NCI-H1694 treated with DMSO at 0.1 percent for 48 hours (cell line): ENCODE measurements at places on chromosomes 5 and 9.

- DNase-seq: no peak
Observed at GRCh38 chr9:76321195-76321828, 72.9 kb downstream of the RFK start.

DNA sequence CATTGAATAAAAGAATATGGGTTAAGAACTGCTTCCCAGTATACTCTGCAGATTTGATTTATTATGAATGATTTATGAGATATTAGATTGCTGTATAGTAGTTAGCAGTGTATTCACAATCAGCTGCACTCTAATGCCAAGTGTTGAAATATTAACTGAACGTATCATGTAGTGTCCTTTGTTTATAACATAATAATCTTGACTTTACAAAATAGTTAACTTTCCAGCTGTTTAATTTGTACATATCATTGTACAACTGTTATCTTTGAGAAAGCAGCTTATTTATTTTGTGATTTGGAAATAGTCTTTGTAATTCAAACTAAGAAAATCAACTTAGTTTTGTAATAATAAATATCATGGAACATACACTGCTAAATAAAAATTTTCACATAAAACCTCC lies 219.5 kb downstream of the RANBP17 start:
- DNase-seq: no peak

DNA sequence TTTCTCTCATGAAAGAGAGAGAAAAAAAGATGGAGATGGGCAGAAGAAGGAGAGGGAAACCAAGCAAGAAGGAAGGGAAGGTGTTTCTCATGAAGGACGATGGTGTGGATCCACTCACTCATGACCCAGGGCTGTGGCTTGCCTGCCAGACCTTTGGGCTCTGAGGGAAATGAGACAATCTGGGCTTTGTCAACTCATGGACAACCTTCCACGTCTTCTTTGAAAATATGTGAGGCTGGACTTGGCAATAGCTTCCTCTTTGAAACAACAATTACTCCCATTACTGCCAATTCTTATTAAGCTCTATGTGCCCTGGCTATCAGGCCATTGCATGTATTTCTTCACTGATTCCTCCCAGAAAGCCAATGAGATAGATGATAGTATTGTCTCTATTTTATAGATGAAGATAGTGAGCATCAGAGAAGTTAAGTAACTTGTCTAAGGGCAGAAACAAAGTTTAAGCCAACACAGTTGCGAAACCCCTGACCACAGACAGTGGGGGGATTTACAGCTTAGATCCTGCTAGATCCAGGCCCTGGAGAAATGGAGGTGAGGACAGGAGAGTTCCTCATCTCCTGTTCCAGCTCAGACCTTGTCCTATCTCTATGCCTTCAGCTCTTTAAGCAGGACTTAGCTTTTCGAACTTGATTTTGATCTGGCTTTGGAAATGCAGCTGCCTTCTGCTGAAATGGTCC lies 132.4 kb downstream of the GCNT1 start:
- DNase-seq: no peak

DNA sequence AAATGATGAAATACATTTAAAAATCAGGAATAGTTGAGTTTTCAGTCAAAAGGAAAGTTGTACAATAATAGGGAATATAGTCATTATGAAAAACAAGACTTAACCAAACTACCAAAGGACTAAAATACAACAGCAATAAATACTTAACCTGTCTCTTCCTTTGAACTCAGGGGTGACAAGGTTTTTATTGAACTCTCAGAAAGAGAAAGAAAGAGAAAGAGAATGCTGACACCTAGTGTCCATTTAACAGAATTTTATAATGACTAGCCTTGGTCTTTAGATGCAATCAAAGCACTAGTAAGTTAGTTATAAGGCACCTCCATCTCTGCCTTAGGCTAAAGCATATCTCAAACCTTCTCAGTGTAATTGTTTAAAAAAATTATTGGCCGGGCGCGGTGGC lies 47.5 kb downstream of the UIMC1 start:
- peak; percentile 74 for DNase-seq

DNA sequence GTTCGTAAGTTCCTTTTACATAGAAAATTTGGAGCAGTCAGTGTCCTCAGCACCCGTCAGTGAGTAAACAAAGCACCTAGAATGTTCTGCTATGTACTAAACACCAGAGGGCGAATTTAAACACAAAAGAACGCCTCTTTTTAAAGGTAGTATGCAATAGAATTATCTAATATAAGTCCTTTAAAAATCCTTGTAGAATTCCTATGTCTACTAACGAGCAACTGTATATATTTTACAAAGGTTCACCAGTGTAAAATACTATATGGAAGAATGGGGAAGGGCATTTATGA lies 499 bp upstream of the TMEM232 start:
- no peak for DNase-seq

GRCh38 chr5:61071526-61071925 lies 90.7 kb downstream of the SMIM15 start:
- no peak for DNase-seq

GRCh38 chr5:166330036-166330435 lies 1961.4 kb upstream of the WWC1 start:
- DNase-seq: no peak

DNA sequence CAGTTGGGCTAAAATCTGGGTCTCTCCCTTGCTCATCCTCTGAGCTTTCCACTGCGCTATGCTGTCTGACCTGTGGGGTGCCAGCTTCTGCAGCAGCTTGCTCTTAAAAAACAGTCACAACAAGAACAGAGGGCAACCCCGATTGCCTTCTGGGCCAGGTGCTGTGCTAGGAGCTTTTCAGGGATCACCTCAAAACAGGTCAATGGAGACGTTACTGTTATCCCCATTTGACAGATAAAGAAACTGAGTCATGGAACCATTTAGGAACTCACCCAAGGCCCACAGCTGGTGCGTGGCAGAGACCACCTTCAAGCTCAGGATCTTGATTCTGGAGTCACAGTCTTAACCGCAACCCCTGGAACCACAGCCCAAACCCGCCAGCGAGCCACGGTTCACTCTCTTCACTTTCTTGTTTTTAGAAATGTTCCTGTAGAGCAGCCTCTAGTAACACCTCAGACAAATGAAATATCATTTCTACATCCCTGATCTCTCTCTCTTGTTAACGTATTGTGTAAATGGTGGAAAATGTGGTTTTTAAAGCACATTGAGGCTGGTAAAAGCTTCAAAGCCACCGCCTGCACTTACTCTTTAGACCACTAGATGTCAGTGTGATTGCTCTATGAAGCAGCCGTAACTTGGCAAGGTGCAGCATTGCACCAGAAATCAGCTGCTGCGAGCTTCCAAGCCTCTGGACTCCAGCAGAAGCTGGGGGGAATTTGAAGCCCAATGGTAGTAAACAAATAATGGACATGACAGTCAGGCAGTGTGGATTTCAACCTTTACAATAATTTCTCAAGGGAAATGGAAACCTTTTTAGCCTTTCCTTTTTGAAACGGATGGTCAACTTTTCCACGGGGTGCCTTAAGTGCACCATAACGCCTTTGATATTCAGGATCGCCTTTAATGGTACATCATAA lies 1.7 kb downstream of the FYB1 start:
- DNase-seq: peak; percentile 80

DNA sequence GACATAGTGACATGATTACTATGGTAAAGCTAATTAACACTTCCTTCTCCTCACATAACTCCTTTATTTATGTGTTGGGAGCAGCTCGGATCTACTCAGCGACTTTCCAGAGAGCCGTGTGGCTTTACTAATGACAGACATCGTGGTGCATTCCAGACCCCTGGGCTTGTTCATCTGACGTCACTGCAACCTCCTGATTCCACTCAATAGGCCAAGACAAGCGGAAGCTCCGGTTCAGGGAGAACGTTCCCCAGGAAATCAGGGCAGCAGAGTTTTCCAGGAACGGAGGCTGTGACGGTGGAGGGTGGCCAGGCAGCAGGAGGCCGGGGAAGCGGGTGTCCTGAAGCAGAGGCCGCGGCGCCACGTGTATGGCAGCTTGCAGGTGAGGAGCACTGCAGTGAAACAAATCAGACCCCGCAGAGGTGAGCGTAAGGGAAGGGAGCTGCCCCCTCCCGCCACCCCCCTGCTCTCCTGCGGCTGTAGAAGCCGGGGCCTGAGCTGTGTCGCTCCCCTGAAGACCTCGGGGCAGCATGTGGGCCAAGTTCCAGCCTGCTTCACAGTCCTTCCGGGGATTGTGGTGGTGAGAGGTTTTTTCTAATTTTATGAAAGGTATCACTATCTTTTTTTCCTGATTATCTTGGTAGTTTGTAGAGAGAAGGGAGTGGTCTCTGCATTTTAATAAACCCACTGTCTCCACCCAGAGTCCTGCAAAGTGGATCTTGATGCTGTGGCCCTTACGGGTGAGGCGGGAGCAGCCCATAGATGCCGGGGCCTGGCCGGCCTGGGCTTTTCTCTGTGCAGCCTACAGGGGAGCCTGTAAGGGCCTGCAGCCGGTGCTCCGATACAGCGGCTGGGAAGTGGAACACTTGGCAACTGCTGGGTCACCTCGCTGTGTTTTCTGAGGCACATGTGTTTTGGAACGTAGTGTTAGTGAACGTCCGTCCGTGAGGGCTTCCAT lies 220.4 kb upstream of the IRX4 start:
- DNase-seq: no peak

DNA sequence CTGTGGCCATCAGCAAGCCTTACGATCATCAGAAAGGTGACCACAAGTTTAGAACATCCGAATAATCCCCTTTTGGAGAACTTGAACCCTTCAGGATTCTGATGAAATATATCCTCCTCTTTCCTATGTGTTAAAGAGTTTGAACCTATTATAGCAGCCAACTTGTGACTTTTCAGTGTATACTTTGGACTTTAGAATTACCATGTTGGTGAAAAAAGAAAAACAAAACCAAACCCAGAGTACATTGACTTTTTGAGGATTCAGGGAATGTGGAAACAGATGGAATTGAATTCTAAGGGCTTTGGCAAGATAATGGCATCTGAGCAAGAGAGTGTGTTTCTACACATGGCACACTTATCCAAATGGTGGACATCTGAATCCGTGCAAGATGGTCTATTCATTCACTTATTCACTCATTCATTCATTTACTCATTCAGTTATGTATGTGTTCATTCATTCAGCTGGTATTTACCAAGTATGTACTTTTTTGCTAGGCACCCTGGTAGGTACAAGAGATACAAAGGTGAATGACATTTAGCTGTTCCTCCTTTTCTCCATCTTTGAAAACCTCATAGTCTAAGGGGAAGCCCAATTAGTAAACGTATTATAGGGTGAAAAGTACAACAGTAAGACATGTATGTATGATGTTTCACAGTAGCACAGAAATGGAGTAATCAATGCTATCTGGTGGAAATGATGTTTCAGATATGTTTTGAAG lies 91.8 kb downstream of the PRDM6 start:
- no peak for DNase-seq

DNA sequence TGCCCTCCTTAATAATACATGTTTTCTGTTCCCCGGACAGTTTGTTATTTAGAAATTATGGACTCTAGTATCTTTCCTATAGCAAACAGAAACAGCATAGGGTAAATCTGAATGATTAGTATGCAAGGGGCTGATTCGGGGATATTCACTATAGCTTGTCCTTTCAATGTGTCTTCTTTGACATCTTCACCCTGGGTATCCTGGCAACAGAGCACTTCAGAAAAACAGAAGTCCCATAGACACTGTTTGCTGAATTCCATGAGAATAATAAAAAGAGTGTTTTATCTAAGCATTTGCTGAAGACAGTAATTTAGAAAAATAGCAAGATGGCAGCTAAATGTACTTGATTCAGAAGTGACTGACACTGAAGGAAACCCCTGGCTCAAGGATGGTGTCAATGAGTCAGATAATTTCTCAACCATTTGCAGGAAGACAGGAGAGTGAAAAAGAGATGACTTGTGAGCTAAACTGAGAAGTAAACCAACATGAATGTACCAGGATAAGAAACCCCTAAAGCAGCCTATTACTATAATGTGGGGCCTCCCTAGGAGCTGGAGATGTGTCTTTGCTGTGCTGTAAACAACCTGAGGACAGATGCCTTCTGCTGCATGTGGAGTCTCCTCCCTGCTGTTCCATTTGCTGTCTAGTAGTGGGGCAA lies 246.2 kb downstream of the MAN2A1 start:
- no peak for DNase-seq

GRCh38 chr5:140551872-140552271 lies 4.4 kb downstream of the EIF4EBP3 start:
- DNase-seq: no peak

- no peak for DNase-seq
Observed at GRCh38 chr9:130268521-130269211, 3.1 kb downstream of the HMCN2 start.

DNA sequence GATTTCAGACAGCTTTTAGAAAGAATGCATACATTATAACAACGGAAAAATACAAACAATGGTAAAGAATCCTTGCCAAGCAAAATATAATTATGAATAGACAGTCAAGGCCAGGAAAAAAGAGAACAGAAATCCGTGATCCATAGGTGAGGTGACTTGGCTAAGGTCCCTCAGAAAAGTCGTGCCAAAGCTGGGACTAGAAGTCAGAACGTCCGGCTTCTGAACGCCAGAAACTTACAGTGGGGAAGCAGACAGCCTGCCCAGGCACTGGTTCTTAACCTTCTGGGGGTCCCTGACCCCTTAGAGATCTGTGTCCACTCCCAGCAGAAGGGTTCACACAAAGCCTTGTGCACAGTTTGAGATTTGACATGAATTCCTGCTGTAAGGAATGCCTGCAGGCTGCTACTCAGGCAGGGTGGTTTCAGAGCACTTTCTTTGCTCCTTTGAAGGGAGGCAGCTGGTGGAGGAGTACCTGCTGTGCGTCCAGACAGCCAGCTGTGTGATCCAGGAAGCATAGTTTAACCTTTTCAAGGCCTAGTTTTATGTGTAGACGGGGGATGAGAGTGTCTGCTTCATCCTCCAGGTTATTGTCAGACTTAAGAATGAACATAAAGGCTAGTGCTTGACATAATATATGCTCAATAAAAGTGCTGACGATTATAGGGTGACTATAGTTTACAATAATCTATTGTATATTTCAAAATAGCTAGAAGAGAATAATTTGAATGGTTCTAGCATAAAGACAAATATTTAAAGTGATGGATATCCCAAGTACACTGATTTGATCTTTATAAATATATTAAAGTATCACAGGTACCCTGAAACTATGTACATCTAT lies 852 bp downstream of the ARHGEF37 start:
- DNase-seq: no peak

- DNase-seq: no peak
Observed at GRCh38 chr9:100084734-100085133, 14.1 kb downstream of the ERP44 start.

GRCh38 chr9:34576597-34577399 lies 12.7 kb downstream of the CNTFR start:
- no peak for DNase-seq

GRCh38 chr5:83689881-83690280 lies 30.8 kb downstream of the HAPLN1 start:
- no peak for DNase-seq

DNA sequence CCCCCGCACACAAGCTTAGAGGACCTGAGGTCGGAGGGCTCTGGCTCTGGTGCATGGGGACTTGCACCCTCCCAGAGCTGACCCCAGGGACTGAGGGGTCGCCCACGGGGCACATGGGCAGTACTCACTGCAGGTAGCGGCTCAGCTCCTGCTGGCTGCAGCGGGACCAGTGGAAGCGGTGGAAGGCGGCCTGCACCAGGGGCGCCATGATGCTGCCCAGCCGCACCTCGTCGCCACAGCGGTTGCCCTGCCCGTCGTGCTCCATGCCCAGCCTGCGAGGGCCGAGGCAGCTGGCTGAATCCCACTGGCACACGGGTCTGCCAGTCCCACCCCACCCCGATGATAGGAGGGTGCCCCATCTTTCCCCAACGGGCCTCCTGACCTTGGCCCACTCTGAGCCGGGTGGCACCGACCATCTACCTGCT lies 93.8 kb downstream of the ZNF354C start:
- DNase-seq: no peak
